ENCODE measurements at places on chromosomes 1 and 21.

- DNase-seq: no peak
Measured at GRCh38 chr1:92623187-92623778, 136.6 kb upstream of the GFI1 start.

GRCh38 chr1:160584784-160585183 lies 5.5 kb upstream of the CD84 start:
- DNase-seq: no peak

DNA sequence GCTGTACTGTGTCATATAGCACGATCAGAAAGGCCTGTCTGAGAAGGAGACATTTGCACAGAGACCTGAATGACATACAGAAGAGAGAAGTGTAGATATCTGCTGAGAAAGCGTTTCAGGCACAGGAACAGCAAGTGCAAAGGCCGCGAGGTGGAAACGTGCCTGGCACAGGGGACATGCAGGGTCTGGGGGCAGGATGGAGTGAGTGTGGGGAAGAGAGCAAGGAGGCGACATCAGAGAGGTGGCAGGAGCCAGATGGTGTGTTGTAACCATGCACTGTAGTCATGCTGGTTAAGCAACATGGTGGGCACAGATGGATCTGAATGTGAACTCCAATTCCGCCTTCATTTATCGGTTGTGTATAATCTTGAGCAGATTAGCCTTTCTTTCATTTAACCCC lies 13.0 kb downstream of the KRTCAP2 start:
- no peak for DNase-seq

DNA sequence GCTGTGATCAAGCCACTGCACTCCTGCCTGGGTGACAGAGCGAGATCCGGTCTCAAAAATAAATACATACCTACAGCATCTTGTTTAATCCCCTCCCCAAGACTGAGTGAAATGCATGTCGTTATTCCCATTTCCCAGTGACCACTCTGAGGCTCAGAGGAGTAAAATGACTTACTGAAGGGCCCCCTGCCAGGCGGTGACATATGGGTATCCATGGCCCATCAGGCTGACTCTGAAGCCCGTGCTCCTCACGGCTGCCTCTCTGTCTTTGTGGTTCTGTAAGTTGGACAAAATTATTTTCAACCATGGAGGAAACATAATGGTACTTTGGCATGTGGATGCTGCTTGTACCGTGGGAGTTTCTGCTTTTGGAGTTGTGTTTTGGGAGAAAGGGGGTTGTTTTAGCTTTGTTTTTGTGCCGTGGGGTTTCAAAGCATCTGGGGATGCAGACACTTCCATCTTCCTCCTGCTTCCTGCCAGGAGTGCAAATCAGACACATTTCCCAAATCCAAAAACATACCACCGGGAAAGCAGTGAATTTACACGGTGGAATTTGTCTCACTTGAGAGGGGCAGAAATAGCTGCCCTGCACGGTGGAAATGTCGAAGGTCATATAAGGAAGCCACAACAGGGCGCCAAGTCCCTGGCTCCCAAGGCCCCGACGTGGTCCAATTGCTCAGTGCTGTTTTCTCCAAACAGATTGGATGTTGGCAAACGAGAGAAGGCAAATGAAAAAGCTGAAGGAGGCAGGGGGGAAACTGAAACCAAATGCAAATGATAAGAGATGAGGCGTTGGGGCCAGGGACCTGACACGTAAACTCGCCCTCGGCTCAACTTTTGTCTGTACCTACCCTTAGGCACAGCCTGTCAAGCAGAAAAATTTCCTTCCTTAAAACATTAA lies 17.1 kb upstream of the PINK1 start:
- peak; percentile 66 for DNase-seq

DNA sequence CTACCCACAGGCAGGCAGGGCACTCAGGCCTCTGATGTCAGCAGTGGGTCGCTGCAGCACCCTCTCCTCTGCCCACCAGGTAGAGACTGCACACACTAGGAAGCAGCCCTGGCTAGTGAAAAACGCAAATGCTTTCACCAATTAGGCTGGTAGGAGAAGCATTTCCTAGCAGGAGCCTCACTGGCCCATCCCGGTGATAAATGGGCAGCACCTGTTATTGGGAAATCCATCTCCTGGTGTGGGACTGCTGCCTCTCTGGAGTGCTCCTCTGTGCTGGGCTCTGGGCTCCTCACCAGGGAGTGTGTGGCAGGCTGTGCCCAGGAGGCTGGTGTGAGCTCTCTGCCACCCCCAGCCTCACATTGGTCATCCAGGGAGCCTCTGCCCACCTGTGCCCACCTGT lies 28.6 kb downstream of the LRP8 start:
- no peak for DNase-seq

DNA sequence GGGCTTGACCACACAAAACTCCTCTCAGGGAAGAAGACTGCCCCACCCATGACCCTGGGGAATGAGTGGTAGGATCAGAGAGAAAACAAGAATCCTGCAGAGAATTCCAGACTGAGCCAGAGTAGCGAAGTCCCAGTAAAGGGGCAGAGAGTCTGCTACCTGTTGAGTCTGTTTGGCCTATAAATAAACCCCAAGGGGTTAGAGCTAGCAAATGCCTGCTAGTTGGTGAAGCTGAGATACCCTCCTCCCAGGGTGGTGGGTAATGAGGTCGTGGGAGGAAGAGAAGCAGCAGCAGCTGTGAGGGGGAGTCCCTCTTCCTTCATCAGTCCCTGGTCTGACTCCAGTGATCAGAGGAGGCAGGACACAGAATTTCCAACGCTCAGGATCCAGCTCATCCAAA lies 2.5 kb downstream of the TRAF3IP3 start:
- DNase-seq: no peak

GRCh38 chr1:193415256-193415655 lies 228.8 kb upstream of the B3GALT2 start:
- no peak for DNase-seq

- DNase-seq: no peak
Measured at GRCh38 chr1:63148825-63149645, 173.3 kb upstream of the FOXD3 start.

DNA sequence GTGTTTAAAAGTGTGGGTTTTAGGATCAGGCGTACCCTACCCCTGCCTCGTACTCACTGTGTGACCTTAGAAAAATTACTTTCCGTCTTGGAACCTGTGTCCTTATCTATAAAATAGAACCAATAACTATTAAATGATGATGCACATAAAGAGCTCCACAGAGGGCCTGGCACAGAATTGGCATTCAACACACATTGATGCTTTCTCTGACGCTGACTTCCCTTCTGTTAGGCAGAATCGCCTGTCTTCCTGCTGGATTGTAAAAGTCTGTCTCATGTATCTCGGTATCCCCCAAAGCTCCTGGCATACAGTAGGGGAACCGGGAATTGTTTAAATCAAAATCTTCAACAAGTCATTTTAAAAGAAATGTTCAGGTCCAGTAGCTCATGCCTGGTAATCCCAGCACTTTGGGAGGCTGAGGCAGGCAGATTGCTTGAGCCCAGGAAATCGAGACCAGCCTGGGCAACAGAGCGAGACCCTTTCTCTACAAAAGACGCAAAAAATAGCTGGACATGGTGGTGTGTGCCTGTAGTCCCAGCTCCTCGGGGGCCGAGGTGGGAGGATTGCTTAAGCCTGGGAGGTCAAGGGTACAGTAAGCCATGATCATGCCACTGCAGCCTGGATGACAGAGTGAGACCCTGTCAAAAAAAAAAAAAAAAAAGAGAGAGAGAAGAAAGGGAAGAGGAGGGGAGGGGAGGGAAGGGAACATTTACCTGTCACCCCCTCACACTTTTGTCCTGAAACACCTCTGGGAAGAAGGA lies 41.3 kb upstream of the FHAD1 start:
- DNase-seq: no peak

DNA sequence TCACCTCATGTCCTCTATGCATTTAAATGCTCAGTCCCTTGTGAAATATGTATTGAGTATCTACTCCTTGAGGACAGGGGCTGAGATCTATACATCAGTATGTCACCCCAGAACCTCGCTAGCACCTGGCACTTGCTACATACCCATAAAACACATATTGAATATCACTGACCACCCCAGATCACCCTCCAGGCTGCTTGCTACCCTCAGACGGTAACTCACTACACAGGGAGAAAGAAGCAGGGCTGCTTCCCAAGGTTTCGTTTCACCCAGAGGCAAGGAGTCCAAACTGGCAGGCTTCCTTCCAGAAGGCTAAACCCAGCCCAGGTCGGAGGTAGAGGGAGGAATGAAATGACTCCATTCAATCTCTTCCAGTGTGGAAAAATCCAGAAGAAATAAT lies 8.5 kb downstream of the INKA2 start:
- DNase-seq: peak; percentile 56

DNA sequence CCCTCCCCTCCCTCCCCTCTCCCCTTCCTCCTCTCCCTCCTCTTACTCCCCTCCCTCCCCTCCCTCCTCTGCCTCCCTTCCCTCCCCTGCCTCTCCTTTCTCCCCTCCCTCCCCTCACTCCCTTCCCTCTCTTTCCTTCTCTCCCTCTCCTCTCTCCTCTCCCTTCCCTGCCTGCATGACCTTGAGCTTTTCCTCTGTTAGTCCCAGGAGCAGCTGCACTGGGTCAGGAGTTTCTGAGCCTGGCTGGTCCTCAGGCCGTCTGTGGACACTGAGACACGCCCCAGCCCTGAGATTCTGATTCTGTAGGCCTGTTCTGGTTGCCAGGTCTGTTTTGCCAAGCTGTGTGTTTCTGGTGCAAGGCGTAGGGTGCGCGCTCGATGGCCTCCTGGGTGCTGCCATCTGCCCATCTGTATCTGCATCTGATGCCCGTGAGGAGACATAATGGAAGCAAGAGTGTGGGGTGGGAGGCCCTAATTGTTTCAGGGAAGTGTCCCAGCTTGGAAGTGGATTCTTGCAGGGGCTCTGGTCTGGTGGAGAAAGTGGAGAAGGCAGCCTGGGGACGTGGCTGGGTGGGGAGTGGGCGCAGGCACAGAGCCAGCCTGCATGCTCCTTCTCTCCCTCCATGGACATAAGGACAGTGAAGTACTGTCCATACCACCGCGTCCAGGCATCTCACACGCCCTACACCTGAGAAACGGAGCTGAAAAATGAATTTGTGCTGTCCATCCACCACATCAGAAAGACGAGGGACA lies 97.2 kb downstream of the WDR4 start:
- no peak for DNase-seq

- no peak for DNase-seq
Measured at GRCh38 chr21:32717851-32718316, 9.9 kb downstream of the SYNJ1 start.

DNA sequence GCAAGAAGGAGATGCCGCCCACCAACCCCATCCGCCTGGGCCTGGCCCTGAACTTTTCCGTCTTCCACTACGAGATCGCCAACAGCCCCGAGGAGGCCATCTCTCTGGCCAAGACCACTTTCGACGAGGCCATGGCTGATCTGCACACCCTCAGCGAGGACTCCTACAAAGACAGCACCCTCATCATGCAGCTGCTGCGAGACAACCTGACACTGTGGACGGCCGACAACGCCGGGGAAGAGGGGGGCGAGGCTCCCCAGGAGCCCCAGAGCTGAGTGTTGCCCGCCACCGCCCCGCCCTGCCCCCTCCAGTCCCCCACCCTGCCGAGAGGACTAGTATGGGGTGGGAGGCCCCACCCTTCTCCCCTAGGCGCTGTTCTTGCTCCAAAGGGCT lies 732 bp downstream of the SFN start:
- no peak for DNase-seq

Measured in right atrium auricular region (tissue), 2 donors.